ENCODE measurements at places on chromosomes 12 and 14.
A peak's percentile ranks its signal among the peaks of the same experiment; 100 is the strongest.

DNA sequence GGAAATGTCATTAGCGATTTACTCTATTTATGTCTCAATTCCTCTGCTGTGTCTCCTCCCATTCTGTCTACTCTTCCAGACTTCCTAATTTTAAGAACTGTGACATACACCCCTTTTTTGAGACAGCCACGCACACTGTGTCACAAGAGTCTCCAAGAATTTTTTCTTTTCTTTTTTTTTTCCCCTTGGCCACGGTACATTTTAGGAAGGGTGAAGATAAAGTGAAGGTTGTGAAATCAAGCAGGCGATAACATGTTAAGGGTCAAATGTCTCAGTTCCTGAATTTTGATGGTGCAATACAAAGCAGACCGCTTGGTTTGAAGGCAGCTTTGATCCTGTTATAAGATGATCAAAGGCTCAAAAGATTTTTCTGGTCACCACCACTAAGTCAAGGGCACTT lies 4.3 kb downstream of the OLR1 start:
- no peak for DNase-seq

- DNase-seq, result no peak
Observed at GRCh38 chr12:11786638-11787365, 137.3 kb downstream of the ETV6 start.

GRCh38 chr12:94595152-94595551 lies 55.2 kb downstream of the TMCC3 start:
- DNase-seq, result no peak

- no peak for DNase-seq
Observed at GRCh38 chr12:51419425-51420193, 5.0 kb upstream of the SLC4A8 start.

DNA sequence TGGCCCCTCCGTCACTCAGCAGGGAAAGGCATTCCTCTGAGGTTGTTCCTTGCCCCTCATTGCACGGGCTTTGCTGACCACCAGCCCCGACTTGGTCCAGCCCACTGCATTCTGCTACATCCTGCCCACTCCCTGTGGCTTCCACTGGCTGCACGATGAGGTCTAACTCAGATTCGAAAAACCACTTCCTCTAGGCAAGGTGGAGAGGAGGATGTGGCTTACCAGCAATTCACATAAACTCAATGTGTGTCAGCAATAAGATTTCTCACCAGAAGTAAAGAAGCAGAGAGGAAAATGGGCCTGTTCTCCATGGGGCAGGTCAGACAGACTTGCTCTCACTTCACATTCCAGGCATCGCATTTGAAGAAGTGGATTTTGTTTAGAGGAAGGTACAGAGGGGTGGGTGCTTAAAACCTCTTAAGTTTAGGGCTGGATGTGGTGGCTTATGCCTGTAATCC lies 14.7 kb downstream of the GPR68 start:
- peak; percentile 51 for DNase-seq

GRCh38 chr14:99232714-99233214 lies 39.2 kb downstream of the BCL11B start:
- no peak for DNase-seq

- DNase-seq, result no peak
Observed at GRCh38 chr12:72094490-72094889, 155.8 kb downstream of the TPH2 start.

DNA sequence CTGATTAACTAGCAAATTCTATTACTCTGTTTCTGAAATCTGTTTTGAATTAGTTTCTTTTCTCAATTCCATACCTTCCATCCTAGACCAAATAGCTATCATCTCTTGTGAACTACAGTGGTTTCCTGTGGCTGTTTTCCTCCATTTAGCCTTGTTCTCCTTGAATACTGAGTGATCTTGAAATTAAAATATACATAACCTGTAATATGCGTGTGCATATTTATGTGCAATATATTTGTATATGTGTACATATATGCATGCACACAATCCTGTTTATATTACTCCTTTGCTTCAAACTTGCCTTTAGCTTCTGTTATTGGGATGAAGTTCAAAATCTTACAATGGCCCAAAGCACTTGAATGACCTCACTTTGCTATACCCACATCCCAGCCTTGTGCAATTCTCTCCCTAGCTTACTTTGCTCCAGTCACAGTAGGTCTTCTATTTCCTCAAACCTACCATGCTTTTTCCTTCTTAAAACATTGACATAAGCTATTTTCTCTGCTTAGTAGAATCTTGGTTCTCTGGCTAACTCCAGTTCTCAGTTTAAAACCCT lies 99.5 kb downstream of the OTOGL start:
- DNase-seq, result no peak

- no peak for DNase-seq
Observed at GRCh38 chr12:57754411-57755193, at the start of gene MARCHF9. TSS of gene MARCHF9 (plus strand) at chr12:57755103. CDS start at chr12:57755529, 426 bp downstream.

DNA sequence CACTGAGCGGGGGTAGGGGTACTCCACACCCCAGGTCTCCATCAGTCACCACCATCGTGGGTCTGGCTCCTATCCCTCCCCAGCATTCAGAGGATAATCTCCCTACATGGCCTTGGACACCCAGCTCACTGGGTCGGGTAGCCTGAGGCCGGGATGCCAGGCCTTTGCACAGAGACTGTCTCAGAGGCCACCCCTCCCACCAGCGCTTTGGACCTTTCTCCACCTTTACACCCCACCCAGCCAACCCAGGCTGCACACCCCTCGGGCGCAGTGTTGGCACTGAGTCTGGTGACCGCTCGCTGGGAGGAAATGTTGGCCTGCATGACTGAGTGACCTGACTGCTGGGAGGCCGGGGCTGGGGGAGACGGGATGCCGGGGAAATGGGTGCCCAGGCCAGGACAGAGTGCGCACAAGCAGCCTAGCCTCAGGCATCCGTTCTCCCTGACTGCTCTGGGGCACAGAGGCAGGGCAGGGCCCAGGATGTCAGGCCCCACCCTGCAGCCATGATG lies 10.6 kb upstream of the LBHD2 start:
- no peak for DNase-seq

GRCh38 chr12:57632073-57632957 lies 686 bp downstream of the B4GALNT1 start:
- DNase-seq, result no peak

DNA sequence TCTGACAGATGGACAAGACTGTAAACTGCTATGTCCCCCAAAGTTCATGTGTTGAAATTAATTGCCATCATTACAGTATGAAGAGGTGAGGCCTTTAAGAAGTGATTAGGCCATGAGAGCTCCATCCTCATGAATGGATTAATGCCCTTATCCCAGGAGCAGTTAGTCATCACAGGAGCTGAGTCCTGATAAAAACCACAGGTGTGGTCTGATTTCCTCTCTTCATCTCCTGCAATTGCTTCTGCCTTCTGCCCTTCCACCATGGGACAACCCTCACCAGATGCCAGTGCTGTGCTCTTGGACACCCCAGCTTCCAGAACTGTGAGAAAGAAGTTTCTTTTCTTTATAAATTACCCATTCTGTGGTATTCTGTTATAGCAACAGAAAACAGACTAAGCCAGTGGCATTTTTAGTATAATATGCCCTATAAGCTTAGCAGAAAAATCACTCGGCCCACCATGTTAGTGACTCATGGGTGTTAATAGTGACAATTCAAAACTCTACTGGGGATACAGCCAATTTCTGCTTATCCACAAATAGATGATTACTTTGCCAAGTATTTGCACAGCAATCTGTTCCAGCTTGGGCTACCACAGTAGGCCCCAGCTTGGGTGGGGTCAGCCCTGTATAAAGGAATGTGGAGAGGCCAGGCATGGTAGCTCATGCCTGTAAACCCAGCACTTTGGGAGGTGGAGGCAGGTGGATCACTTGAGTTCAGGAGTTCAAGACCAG lies 129.0 kb upstream of the BCL2L14 start:
- peak; percentile 70 for DNase-seq

- no peak for DNase-seq
Observed at GRCh38 chr12:93200291-93200917, 177.3 kb upstream of the NUDT4 start.

GRCh38 chr12:11756022-11756421 lies 106.5 kb downstream of the ETV6 start:
- no peak for DNase-seq

DNA sequence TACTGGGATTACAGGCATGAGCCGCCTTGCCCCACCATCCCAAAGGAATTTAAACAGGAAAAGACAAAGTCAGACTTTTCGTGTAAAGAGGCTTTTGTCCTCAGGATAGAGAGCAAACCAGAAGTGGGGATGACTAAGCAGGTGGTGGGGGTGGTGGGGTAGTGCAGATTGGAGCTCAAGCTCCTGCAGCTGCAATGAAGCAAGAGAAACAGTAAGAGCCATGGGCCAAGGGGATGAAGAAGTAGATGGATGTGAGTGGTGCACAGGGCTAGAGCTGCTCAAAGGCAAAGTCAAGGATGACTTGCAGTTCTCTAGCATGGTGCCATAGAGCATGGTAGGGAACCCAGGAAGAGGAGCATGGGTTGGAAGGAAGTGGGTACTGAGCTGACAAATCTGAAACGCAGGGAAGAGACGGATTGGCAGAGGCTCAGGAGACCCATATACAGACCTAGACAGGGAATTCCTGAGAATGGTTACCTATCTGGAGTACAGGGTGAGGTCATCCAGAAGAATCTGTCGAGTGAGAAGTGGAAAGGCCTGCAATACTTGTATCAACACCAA lies 11.4 kb upstream of the RNF34 start:
- peak; percentile 60 for DNase-seq

- DNase-seq, result no peak
Observed at GRCh38 chr12:98719515-98720504, 74.7 kb downstream of the APAF1 start.

DNA sequence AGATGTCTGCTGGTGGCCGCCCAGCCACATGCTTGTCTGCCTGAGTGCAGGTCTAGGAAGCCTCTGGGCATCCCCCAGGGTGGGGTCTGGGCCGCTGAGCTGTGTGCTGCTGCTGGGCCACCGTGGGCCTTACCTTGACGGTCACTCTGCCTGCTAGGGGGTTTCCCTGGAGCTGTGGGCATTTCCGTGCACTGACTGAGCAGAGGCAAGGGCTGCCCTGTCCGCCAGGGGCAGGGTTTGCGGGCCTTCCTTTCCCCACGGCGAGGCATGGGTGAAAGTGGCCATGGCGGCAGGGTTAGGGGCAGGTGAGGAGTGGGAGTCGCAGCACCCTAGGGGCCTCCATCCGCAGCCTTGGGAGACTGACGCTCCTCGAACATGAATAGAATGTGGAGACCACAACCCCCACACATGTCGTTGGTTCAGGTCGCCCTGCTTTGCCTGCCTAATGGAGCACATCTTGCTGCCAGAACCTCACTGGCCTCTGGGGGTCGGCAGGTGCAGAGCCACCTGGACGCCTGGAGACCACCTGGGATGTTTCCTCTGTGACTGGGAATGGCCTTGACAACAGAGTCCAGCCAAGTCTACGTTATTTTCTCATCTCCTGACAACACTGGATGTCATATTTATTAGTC lies 2.5 kb downstream of the ZBTB42 start:
- no peak for DNase-seq

DNA sequence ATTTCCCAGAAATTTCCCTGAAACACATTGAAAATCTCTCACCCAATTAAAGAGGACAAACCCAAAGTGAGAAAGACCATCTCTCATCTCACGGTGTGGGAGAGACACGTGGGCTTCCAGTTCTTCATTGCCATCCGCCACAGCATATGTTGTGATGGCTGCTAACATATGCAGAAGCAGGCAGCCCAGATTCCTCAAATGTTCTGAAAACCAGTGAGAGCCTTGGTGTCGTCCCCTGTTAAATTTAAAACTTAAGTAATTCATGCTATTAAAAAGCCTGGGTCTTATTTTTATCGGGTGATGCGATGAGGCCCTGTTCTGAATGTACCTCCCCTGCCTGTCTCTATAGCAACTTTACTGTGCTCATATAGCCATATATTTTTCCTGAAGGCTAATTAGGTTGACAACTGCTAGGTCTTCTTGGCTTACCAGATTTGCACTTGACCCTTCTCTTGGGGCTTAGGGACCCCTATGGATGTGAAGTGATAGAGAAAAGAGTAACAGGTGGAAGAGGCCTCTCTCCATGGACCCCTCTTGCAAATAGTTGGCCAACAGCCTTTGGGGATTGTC lies 2.8 kb upstream of the FGF6 start:
- DNase-seq, result no peak

DNA sequence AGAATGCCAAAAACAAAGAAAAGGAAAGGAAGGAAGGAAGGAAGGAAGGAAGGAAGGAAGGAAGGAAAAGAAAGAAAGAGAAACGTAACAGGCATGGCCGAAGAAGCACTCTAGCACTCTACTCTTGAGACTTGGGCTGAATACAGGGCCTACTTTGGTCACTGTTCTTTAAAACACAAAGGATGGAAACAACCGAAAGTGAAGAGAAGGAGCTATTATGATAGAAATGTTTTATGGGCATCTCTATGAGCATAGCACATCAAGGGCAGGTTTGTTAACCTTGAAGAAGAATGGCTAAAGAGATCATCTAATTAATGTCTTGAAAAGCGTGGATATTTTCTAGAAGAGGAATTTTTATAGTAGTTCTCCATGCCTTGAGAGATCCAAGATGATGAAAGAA lies 15.9 kb upstream of the OTX2 start:
- DNase-seq, result no peak

GRCh38 chr12:91188778-91189177 lies 6.2 kb upstream of the DCN start:
- DNase-seq, result no peak

- DNase-seq, result no peak
Observed at GRCh38 chr12:122558745-122559641, 31.9 kb downstream of the KNTC1 start.

DNA sequence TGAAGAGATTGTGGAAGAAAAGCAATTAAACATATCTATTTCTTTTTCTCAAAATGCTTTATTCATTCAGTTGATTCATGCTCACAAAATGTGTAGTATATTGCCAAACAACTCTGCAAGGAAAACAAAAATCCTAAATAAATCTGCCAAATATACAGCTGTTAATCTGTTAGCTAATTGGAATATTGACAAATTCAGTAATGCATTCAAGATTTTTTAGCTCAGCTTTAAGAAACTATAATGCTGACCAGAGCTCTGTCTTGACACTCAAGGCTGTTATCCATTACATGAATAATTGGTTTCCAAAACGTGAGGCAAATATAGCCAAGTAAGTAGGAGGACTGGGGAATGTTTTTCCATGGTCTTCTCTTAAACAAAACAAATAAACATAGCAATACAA lies 146.8 kb downstream of the TMTC2 start:
- no peak for DNase-seq

DNA sequence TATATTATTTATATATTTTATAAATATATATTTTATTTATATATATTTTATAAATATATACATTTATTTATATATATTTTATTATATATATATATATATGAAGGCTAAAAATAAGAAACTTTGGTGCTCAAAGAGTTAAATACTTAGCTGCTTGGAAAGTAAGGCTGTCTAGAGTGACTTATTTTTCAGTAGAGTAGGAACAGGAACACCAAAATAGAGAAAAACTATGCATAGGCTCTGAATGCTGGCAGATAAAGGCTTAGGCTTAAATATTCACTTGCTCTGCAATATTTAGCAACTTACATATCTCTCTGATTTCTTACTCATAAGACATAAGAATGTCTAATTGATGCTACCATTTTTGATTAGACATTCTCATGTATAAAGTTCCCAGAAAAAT lies 991.2 kb downstream of the VRK1 start:
- DNase-seq, result no peak

GRCh38 chr14:56059054-56059453 lies 59.2 kb upstream of the PELI2 start:
- DNase-seq, result no peak

GRCh38 chr12:4281173-4281654 lies 7.7 kb downstream of the CCND2 start:
- no peak for DNase-seq

- no peak for DNase-seq
Observed at GRCh38 chr12:43540470-43540869, 11.5 kb downstream of the ADAMTS20 start.
